Naive B cell (primary cell): ENCODE measurements at places on chromosomes 4 and X.

DNA sequence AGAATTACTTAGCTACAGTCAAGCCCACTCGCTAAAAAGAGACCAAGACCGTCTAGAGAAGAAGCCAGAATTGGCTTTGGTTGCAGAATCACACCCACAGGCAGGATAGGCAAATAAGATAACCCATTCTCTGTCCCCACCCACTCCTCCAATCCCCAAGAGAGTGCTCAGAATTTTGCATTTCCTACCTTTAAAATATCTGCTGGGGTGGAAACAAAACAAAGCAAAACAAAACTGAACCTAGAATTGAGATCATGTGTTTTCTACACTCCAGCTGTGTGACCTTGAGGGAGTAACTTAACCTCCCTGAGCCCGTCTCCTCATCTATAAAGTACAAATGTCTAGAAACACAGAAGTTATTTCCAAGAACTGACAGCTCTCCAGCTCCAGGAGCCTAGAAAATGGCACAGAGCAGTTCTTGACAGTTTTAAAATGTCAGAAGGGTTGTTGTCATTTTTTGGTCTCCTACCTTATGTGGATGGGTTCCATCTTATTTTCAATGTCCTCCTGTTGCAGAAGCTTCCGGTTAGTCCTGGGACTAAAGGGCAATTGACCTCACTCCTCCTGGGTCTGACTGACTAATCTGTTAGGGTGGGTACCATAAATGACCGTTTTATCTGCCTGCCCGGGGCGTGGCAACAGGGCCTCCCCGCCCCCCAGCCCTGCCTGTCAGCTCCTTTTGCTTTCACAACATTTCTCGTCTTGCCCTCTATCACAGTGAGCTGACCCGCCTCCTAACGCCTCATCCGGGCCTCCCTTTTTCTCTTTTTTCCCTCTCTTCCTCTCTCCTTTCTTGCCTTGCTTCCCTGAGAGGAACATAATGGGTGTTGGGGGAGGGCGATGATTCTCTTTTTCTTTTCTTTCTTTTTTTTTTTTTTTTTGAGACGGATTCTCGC is 114.0 kb downstream of the RBM47 start:
- peak; percentile 52 for DNase-seq

DNA sequence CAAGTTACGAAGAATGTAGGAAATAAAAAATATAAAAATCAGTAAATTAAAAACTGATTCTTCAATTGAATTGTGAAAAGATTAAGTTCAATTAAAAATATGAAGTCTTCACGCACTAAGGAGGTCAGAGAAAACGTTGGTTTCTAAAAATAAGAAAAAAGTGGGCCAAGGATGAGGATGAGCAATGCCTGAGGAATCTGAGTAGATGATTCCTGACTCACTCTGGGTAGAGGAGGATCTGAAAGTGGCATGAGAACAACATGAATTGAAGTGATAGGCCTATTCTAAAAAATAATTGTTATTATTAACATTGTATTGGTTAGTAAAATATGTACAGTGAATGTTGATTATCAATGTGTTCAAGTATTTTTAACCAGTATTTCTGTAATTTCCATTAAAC is 444.2 kb downstream of the GRIA2 start:
- no peak for DNase-seq

- no peak for DNase-seq
Measured at GRCh38 chrX:13864264-13864663, 47.4 kb upstream of the GPM6B start.

DNA sequence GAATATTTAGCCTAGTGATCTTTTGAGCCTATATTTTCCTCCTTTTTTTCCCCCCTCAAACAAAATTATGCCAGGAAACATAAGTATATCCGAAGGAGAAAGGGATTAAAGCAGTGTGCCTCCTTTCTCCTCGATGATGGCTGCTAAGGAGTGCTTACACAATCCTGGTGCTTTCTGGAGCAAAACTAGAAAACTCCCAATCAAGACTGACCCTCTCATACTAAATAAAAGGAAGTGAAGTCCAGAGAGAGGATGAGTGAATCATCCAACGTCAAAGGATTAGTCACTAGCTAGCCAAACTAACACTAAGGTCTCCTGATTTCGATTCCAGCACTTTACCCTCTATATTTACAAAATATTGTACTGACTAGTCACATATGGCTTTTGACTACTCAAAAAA is 146.8 kb downstream of the PPP3CA start:
- no peak for DNase-seq

DNA sequence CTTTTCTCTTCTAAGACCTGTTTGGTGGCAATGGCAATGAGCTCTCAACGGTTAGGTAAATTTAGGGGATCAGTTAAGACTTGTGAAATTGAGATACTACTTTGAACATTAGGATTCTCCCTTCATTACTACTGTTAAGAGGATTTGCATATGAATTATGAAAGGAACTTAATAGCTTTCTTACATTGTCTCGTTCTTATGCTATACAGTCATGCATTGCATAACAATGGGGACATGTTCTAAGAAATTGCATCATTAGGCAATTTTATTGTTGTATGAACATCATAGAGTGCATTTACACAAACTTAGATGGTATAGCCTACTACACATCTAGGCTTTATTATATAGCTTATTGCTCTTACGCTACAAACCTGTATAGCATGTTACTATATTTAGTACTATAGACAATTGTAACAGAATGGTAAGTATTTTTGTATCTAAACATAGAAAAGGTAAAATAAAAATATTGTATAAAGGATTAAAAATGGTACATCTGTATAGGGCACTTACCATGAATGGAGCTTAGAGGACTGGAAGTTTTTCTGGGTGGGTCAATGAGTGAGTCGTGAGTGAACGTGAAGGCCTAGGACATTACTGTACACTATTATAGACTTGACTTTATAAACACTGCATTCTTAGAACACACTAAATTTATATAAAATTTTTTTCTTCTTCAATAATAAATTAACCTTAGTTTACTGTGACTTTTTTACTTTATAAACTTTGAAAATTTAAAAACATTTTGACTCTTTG is 62.5 kb downstream of the PAQR3 start:
- DNase-seq = no peak

DNA sequence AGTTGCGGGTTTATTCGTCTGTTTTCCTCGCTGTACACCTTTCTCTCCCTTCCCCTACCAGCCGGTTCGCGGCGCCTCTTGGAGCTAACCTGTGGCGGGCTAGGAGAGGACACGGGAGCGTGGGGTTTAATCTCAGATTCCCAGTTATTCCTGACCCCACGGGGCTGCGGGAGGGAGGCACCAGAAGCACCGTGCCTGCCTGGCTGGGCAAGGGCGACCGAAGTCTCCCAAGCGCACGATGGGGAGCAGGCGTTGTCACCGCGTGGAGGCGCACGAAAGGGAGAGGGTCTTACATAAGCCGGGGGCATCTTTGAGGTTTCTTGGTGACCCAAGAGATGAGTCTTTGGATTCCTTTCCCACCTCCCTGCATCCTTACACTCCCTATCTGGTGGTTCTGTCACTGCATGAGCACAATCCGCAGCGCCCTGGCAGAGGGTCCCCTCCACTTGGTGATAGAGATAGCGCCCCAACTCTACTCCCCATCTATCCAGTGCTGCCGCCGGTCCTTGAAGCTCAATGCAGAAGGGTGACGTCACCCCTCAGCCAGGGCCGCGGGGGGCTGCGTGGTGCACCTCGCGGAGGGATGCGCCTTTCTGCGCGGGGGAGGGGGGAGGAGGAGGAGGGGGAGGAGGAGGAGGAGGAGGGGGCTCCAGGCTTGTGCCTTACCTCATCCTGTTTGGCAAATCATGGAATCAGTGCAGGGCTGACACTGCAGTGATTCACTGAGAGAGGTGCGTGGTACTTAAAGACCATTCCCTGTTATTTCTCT is 793 bp downstream of the TSPAN7 start:
- DNase-seq = no peak

DNA sequence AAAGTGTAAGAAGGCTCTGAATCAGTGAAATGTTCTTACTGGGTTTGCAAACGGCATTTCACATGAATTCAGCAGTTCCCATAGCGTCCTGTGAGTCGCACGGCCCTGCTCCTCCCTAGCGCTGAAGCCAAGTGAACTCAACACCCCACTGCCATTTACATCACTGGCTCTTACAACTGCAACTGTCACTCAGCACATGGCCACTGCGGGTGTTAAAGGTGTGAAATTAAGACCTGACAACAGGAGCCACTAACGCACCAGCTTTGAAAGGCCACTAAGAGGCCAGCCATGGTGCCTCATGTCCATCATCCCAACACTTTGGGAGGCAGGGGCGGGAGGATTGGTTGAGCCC is 31.7 kb downstream of the RNF212 start:
- DNase-seq = no peak
